ENCODE measurements at places on chromosomes 6 and 20. TPM values are rescaled to one million over a fixed set of nuclear protein-coding genes. Genes with fewer than 3 reads are reported as not detected.

The ZSWIM1 gene
- polyA plus RNA-seq = 3.8 TPM

The SCRT2 gene
- polyA plus RNA-seq = not detected

The SLC17A3 gene
- not detected for polyA plus RNA-seq

The CLVS2 gene
- polyA plus RNA-seq = not detected

The RAET1E gene
- polyA plus RNA-seq = 0.33 TPM

The ID4 gene
- polyA plus RNA-seq = 6.9 TPM

The HLA-A gene
- 1,261 TPM for polyA plus RNA-seq

The SIRPD gene
- polyA plus RNA-seq = 0.17 TPM

The OR2H2 gene
- polyA plus RNA-seq = not detected

The GHRH gene
- 1.8 TPM for polyA plus RNA-seq

The LAMA5 gene
- 103 TPM for polyA plus RNA-seq

The GGTLC1 gene
- not detected for polyA plus RNA-seq

The EPPIN gene
- polyA plus RNA-seq = not detected

The FAM217A gene
- polyA plus RNA-seq = not detected

The FAXC gene
- polyA plus RNA-seq = 0.07 TPM

The AVP gene
- polyA plus RNA-seq = not detected

The C4A gene
- polyA plus RNA-seq = 36.9 TPM

The HTR1E gene
- not detected for polyA plus RNA-seq

The RNF182 gene
- polyA plus RNA-seq = 0.06 TPM

The C20orf202 gene
- 0.23 TPM for polyA plus RNA-seq

The TXNDC5 gene
- polyA plus RNA-seq = 65.6 TPM
